ENCODE measurements at places on chromosomes 6 and 20. TPM values are rescaled to one million over a fixed set of nuclear protein-coding genes. Genes with fewer than 3 reads are reported as not detected.

Gene NKAIN2
- total RNA-seq = not detected

Gene ENPP3
- 0.73 TPM for total RNA-seq

Gene CLIC1
- total RNA-seq = 421 TPM

Gene ANKRD6
- total RNA-seq = 1.8 TPM
